ENCODE measurements at places on chromosomes 6 and 20.

GRCh38 chr6:30882759-30883684 lies 1.3 kb upstream of the DDR1 start:
- peak; percentile 23 for DNase-seq

DNA sequence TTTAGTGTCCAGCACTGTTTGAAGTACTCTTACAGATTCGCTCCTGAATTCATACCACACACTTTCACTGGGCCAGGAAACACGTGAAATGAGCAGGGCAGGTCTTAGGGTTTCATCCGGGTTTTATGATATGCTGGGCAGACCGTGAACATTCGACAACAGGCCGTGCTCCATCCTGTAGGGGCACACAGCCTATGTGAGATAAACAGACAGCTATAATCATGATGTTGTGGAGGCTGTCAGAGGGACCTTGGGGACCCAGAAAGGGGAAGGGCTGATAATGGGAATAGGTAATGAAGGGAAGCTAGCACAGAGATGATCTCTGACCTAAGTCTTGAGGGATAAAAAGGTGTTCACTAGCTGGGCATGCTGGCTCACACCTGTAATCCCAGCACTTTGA lies 110.4 kb downstream of the RIN2 start:
- DNase-seq = no peak

GRCh38 chr6:43516697-43517504 lies at the start of the genes POLR1C and YIPF3:
Gene POLR1C, plus strand, starts transcription at chr6:43517089. Its CDS starts 21 bp downstream, at chr6:43517110.
Gene YIPF3, minus strand, starts transcription at chr6:43516926. Its CDS starts 119 bp downstream, at chr6:43516807.
- DNase-seq = peak; percentile 92

DNA sequence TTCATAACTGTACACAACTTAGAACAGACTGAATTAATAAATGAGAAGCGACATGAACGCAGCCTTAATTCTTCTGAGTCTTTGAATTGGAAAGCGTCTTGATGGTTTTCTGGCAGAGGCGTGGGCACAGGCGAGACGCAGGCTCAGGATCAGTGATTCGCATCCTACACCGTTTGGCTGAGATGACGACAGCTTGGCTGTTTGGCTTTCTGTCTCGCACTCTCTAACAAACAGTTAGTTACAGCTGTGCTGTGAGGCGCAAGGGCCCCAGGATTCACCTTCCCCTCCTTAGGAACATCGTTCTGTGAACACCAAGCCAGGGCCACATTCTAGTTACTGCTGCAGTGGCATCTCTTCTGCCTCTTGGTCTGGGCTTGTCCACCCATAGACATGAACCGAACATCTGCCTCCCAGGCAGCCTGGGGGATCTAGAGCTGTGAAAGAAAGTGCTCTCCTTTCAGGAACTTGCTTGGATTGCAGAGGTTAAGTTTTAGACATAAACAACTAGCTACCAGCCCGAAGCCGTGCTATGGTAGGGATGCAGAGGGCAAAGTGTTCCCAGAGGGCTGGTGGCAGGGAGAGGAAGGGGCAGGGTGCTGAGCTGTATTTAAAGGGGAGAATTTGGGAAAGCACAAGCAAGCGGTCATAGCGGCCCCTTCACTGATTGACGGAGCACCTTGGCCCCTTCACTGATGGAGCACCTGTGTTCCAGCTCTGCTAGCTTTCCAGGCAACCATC lies 49.6 kb downstream of the TCP11 start:
- DNase-seq = no peak

DNA sequence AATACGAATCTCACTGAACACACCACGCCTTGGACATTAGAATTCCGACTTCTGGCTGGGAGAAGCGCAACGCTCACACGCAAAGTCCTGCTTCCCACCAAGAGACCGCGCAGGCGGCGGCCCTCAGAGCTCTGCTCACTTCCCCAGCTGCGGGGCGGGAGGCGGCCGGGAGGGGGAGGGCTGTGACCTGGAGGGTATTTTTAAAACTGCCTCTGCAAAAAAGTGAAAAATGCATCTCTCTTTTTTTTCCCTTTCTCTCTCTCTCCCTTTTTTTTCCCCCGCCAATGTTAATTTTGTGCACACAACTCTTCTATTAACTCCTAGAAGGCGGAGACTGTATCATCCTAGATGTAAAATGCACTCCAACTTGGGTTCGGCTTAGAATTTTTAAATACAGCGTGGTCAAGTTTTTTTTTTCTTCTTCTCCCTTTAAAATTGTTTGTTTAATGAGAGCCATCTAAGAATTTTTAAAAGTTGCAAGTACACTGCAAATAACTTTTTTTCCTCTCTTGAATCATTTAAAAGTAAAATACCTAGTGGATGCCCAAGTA lies 66.4 kb downstream of the STX11 start:
- DNase-seq = no peak

GRCh38 chr6:83411731-83412130 lies 19.1 kb downstream of the ME1 start:
- no peak for DNase-seq

GRCh38 chr6:104955491-104955890 lies 1.4 kb upstream of the LIN28B start:
- no peak for DNase-seq

DNA sequence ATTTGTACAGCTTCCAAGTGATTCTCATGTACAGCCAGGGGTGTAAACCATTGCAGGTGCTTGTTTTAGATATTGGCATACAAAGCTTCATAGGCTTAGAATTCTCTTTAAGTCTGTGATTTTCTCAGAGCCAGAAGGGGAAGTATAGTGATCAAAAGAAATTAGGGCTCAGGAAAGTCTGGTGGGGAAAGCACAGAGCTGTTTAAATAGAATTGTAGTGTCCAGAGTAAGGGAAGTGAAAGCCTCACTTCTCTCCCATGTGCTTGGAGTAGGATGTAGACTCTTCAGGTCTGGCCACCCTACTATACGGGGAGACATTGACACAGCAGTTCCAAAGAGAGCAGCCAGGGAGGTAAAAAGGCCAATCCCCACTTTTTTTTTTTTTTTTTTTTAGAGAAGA lies 10.4 kb downstream of the GCNT2 start:
- no peak for DNase-seq

GRCh38 chr6:146594495-146594894 lies 4.3 kb upstream of the ADGB start:
- DNase-seq = no peak

DNA sequence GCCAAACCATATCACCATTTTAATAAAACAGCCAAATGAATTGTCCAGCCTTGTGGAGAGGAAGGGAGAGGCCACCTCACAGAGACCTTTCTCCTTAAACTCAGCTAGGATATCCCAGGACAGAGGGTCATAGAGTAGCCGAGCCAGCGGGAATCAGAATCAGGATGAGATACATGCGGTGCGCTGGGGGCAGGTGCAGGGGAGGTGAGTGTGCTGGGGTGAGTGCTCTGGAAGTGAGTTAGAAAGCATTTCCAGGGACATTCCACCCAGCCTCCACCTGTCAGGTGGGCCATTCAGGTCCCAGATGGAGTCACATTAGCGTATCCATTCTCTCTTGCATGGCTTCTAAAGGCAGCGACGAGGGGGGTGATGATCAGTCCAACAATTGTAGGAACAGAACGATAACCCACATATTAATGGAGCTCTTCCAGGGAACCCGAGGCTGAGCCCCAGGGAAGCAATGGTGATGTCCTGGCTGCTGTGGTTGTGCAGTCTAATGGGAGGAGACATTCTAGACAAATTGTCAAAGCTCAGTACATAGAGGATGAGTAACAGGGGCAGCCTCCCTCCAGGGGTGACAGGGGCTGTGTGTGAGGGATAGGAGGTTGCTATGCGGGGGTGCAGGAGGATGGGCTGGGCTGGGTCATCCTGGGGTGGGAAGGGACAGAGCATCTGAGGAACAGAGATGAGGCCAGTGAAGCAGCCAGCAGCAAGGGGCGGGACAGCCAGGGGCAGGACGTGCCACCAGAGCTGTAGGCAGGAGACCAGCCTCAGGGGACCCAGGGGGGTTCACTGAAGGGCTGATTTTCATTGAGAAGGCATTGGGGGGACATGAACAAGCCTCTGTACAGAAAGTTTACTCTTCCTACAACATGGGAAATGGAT lies 88.7 kb upstream of the FRMD1 start:
- DNase-seq = no peak

GRCh38 chr6:109922851-109923250 lies 55.3 kb upstream of the GPR6 start:
- DNase-seq = no peak

- no peak for DNase-seq
Observed at GRCh38 chr6:148407372-148407771, 64.7 kb downstream of the SASH1 start.

- no peak for DNase-seq
Observed at GRCh38 chr6:119677384-119677783, 327.8 kb upstream of the MAN1A1 start.

DNA sequence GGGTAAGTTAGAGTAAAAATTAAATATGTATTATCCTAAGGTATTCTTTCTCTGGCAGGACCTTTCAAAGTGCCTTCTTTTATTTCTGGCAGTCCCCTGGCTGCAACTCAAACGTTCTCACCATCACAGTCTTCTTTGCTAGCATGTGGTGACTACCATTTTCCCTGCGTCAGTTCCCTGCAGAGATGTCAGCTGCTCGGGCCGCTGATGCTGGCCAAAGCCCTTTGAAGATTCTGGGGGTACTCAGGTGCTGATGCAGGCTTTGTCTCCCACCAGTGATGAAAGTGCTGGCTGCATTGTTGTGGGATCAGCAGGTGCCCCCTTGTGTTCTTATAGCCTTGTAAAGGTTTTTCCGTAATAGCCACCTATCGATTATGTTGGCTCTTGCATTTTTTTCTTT lies 140.1 kb downstream of the BTBD3 start:
- DNase-seq = no peak

- peak; percentile 18 for DNase-seq
Observed at GRCh38 chr6:149840345-149841075, 23.6 kb downstream of the LRP11 start.

DNA sequence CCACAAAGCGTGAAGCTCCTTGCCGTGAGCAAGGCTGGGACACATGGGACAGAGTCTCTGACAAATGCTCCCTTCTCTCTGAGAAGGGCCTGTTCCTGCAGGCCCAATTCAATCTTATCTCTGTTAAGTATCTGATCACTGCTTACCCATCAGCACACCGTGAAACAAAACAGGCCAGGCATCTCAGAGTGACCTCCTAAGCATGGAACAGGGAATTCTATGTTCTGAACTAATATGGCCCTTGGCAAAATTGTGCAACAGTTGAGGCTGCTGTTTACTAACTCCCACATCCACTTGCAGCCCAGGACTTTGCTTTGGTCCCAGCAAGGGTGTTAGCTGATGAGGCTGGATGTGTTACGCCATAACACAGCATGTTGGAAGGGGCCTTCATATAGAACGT lies 79.2 kb downstream of the GCLC start:
- no peak for DNase-seq

- DNase-seq = no peak
Observed at GRCh38 chr6:34938268-34938667, 49.2 kb downstream of the ANKS1A start.

DNA sequence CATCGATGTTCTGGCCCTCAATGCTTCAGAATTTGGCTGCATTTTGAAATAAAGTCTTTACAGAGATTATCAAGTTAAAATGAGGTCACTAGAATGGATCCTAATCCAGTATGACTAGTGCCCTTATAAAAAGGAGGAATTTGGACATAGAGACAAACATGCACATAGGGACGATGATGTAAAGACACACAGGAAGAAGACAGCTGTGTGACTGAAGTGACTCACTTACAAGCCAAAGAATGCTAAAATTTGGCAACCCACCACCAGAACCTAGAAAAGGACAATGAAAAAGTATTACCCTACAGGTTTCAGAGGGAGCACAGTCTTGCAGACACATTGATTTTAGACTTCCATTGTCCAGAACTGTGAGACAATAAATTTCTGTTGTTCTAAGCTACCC lies 322.8 kb upstream of the GJE1 start:
- DNase-seq = no peak

- DNase-seq = no peak
Observed at GRCh38 chr6:11771473-11772048, 7.0 kb downstream of the ADTRP start.

Measured in stimulated activated CD4-positive, alpha-beta T cell treated with anti-CD3 and anti-CD28 coated beads, Interleukin-4, amount 100 ng/mL, for 4 hours (primary cell).